ENCODE measurements at places on chromosomes 4 and X. TPM values are rescaled to one million over a fixed set of nuclear protein-coding genes. Genes with fewer than 3 reads are reported as not detected.
A peak's percentile ranks its signal among the peaks of the same experiment; 100 is the strongest.

GRCh38 chr4:108129196-108129595, 39.5 kb downstream of the LEF1 start:
- no peaks in the 10 kb centered on the region for H3K27me3 ChIP-seq
- no peaks in the 10 kb centered on the region for H3K36me3 ChIP-seq
- H3K4me3 ChIP-seq: no peak overlapping the region
- H3K4me1 ChIP-seq: no peaks in the 10 kb centered on the region
- DNase-seq: no peak

- DNase-seq: no peak
- H3K36me3 ChIP-seq: no peaks in the 10 kb centered on the region
- H3K27ac ChIP-seq: no peak overlapping the region
- no peaks in the 10 kb centered on the region for H3K4me1 ChIP-seq
Measured at GRCh38 chr4:93657527-93657926, 171.0 kb upstream of the ATOH1 start.

- peak overlapping the region; percentile 13 for H3K27ac ChIP-seq
- DNase-seq: no peak
- no peak overlapping the region for H3K4me3 ChIP-seq
- no peaks in the 10 kb centered on the region for H3K4me1 ChIP-seq
- H3K27me3 ChIP-seq: peaks cover 9% of the 10 kb centered on the region
Measured at GRCh38 chr4:37440501-37440900, 196.0 kb downstream of the NWD2 start.

MFAP3L gene
- 1.0 TPM for total RNA-seq

DNA sequence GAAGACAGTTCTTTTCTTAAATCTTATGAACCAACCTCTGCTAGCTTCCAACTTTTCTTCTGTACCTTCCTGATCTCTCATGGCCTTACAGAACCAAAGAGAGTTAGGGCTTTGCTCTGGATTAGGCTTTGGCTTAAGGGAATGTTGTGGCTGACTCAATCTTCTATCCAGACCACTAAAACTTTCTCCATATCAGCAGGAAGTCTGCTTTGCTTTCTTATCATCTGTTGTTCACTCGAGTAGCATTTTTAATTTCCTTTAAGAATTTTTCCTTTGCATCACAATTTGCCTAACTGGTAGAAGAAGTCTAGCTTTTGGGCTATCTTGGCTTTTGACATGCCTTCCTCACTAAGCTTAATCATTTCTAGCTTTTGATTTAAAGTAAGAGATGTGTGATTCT, 167.0 kb downstream of the TBCK start:
- H3K4me1 ChIP-seq: no peaks in the 10 kb centered on the region
- no peak overlapping the region for H3K4me3 ChIP-seq
- no peak overlapping the region for H3K27ac ChIP-seq
- H3K27me3 ChIP-seq: no peaks in the 10 kb centered on the region
- H3K36me3 ChIP-seq: no peaks in the 10 kb centered on the region
- no peak for DNase-seq

SLC16A2 gene
- 0.99 TPM for total RNA-seq

TEC gene
- 8.3 TPM for total RNA-seq

DNA sequence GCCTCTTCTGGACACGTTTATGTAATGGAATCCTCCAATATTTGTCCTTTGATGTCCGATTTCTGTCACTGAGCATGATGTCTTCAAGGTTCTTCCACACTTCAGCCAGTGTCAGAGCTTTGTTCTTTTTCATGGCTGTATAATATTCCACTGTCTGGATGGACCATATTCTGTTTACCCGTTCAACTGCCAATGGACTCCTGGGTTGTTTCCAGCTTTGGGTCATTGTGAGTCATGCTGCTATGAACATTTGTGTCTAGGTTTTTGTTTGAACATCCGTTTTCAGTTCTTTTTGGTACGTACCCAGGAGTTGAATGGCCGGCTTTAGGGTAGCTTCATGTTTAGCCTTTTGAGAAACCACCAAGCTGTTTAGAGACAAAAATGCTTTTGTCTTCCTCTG, 93.2 kb downstream of the SHOX start:
- no peaks in the 10 kb centered on the region for H3K27me3 ChIP-seq
- H3K4me1 ChIP-seq: no peaks in the 10 kb centered on the region
- H3K4me3 ChIP-seq: no peak overlapping the region
- no peak for DNase-seq

DNA sequence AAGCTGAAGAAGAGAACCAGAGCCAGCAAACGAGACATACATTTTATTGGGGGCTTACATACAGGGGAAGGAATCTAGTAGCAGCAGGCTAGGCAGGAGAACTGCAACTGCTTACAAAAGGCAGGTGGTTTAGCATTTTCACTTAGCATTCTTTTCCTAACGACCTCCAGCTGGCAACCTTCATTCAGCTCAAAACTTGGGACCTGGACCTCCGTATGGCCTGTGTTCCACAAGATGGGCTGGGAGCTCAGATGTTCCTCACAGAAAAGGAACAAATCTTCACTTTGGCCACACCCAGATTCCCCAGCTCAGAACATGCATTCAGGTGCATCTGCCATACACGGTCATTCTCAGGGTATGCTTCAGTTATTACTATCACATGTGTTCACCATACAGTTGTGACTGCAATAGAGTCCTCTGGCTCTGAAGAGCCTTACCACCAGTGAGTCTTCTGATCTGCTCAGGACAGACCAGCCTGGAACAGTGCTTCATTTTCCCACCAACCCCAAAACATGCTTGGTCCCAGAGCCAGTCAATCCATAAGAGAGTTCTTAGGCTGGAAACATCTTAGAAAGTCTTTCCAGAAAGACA, 29.6 kb upstream of the AP1AR start:
- no peak overlapping the region for H3K27ac ChIP-seq
- no peak overlapping the region for H3K4me3 ChIP-seq
- no peak for DNase-seq
- no peaks in the 10 kb centered on the region for H3K4me1 ChIP-seq
- H3K27me3 ChIP-seq: no peaks in the 10 kb centered on the region

DNA sequence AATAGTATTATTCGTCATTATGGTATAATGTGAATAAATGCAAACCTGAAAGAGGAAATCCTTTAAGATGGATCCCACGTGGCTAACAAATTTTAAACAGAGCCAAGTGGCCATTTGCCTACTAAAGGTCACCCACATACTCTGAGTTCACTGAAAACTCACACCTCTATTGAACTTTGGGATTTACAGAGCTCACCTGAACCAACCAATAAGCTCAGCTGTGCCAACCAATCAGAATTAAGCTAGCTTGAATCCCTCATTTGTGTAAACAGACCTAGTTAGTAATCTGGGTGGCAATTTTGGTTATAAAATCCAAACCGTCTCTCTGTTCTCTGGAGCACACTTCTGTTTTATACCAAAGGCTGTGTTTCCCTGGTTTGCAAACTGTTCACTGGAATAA, 5.4 kb upstream of the NUDT9 start:
- H3K27me3 ChIP-seq: no peaks in the 10 kb centered on the region
- DNase-seq: no peak
- no peak overlapping the region for H3K4me3 ChIP-seq
- peaks cover 21% of the 10 kb centered on the region for H3K4me1 ChIP-seq

GRCh38 chrX:20527558-20528011, 260.9 kb upstream of the RPS6KA3 start:
- no peak for DNase-seq
- H3K4me1 ChIP-seq: no peaks in the 10 kb centered on the region
- H3K4me3 ChIP-seq: no peak overlapping the region

MAGEA11 gene
- 0.44 TPM for total RNA-seq

REPS2 gene
- total RNA-seq: 0.97 TPM

- no peak overlapping the region for H3K4me3 ChIP-seq
- H3K27me3 ChIP-seq: no peaks in the 10 kb centered on the region
- no peak for DNase-seq
- H3K36me3 ChIP-seq: no peaks in the 10 kb centered on the region
- no peak overlapping the region for H3K27ac ChIP-seq
Measured at GRCh38 chr4:123110685-123111084, 188.3 kb upstream of the NUDT6 start.

DNA sequence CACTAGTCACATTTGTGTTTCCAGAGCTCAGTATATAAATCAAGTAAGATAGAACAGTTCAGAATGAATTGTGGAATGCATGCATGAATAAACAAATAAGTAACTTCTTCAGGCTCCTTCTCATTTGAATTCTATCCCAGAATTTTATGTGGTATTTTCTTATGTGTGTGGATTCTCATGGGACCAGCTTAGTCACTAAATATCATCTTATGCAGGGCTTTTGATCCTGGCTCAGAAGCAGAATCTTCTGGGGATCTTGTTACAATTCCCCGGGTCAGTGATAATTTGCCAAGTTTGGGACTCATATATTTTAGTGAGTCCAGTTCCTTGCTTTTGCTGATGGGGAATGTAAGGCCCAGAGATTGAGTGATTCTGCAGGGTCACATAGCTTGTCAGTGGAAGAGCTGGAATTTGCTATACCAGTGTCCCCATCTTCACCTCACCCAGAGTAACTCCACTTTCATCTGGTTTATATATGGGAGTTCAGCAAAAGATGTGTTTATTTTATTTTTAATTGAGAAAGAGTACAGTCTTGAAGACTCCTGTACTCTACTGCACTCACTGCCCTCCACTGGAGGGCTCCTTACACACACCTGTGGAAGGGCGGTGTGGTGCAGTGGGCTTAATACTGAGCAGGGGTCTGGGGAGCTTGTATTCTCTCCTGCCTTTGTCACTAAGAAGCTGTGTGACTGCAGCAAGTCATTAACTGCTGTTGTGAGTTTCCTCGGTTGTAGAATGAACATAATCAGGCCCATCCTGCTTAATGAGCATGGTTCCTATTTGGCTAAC, 198.2 kb upstream of the CXorf66 start:
- H3K4me3 ChIP-seq: no peak overlapping the region
- DNase-seq: no peak
- no peaks in the 10 kb centered on the region for H3K27me3 ChIP-seq
- H3K36me3 ChIP-seq: no peaks in the 10 kb centered on the region
- H3K4me1 ChIP-seq: no peaks in the 10 kb centered on the region

MAGEA4 gene
- not detected for total RNA-seq

PDGFC gene
- 10.1 TPM for total RNA-seq

- no peak overlapping the region for H3K27ac ChIP-seq
- H3K36me3 ChIP-seq: no peaks in the 10 kb centered on the region
- DNase-seq: no peak
- H3K27me3 ChIP-seq: no peaks in the 10 kb centered on the region
- no peak overlapping the region for H3K4me3 ChIP-seq
Measured at GRCh38 chr4:70842761-70843435, 3.2 kb upstream of the GRSF1 start.

DNA sequence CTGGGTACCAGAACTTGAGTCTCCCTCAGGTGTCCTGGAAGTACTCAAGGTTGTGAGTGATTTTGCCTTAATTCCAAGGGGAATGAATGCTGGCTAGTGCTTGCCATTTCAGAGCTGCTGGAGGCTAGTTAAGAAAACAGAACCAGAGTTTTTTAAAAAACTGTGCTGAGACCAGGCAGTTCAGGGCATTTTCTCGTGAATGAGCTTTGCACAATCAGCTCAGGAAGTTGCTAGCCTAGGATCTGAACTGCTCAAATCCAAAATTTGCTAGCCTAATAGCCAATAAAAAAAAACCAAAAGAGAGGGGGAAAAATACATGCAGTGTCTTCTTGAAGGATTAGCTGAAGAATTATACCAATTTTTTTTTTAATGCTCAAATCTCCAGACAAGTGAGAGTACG, 292.7 kb downstream of the FBXW7 start:
- H3K27me3 ChIP-seq: no peaks in the 10 kb centered on the region
- no peak for DNase-seq
- H3K36me3 ChIP-seq: no peaks in the 10 kb centered on the region
- H3K4me1 ChIP-seq: peaks cover 6% of the 10 kb centered on the region

DNA sequence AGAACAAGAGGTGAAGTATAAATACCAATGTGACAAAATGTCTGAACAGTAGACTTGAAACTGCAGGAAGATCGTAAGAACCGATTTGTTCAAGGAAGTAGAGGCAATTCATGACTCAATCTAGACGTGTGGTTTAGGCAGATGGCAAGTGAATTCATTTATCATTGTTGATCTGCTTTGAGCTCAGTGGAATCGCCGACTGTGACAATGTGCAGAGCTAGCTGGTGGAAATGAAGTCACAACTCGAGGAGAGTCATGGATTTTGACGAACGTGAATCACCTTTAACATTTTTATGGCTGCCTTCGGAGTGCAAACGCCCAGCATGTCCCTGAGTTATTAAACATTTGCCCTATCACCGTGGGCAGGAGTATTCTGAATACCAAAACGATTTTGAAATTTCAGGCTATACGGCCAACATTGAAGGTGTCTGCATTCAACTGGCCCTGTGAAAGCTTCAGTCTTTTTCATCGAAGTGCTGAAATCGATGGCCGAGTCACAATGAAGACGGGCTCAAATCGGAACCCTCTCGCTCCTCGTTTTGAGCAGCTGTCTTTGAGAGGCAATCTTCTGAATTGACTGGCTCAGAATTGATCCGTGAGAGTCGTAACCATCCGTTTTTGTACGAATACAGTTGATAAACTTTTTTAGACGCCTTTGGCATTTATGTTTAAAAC, 689 bp upstream of the OGT start:
- DNase-seq: no peak
- H3K4me1 ChIP-seq: peaks cover 26% of the 10 kb centered on the region
- H3K36me3 ChIP-seq: peaks cover 3% of the 10 kb centered on the region
- H3K27ac ChIP-seq: peak overlapping the region; percentile 93
- no peaks in the 10 kb centered on the region for H3K27me3 ChIP-seq

DNA sequence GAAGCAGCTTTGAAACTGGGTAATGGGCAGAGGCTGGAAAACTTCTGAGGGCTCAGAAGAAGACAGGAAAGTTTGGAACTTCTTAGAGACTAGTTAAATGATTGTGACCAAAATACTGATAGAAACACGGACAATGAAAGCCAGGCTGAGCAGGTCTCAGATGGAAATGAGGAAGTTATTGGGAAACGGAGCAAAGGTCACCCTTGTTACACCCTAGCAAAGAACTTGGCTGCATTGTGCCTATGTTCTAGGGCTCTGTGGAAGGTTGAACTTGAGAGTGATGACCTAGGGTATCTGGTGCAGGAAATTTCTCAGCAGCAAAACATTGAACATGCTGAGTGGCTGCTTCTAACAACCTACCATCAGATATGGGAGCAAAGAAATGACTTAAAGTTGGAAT, 50.8 kb upstream of the FBXW7 start:
- DNase-seq: no peak
- H3K27me3 ChIP-seq: no peaks in the 10 kb centered on the region
- H3K4me1 ChIP-seq: peaks cover 18% of the 10 kb centered on the region
- no peaks in the 10 kb centered on the region for H3K36me3 ChIP-seq

GRCh38 chr4:62360156-62360545, 1160.0 kb downstream of the ADGRL3 start:
- H3K4me3 ChIP-seq: no peak overlapping the region
- H3K4me1 ChIP-seq: no peaks in the 10 kb centered on the region
- H3K27ac ChIP-seq: no peak overlapping the region
- H3K36me3 ChIP-seq: no peaks in the 10 kb centered on the region

- H3K4me3 ChIP-seq: no peak overlapping the region
- no peak for DNase-seq
- no peaks in the 10 kb centered on the region for H3K36me3 ChIP-seq
- peaks cover 70% of the 10 kb centered on the region for H3K4me1 ChIP-seq
- no peaks in the 10 kb centered on the region for H3K27me3 ChIP-seq
- peak overlapping the region; percentile 79 for H3K27ac ChIP-seq
Measured at GRCh38 chr4:7960790-7961655, 21.4 kb upstream of the AFAP1 start.

RPS6KA6 gene
- 2.9 TPM for total RNA-seq

- DNase-seq: no peak
- no peak overlapping the region for H3K4me3 ChIP-seq
- no peak overlapping the region for H3K27ac ChIP-seq
- peaks cover 3% of the 10 kb centered on the region for H3K4me1 ChIP-seq
- peaks cover 41% of the 10 kb centered on the region for H3K36me3 ChIP-seq
Measured at GRCh38 chr4:147940171-147940570, 208.3 kb downstream of the ARHGAP10 start.

- no peaks in the 10 kb centered on the region for H3K27me3 ChIP-seq
- DNase-seq: no peak
- H3K36me3 ChIP-seq: no peaks in the 10 kb centered on the region
- H3K4me3 ChIP-seq: no peak overlapping the region
- peaks cover 4% of the 10 kb centered on the region for H3K4me1 ChIP-seq
Measured at GRCh38 chrX:153708415-153708814, 15.8 kb downstream of the BCAP31 start.
